ENCODE measurements at places on chromosomes 13 and 19. TPM values are rescaled to one million over a fixed set of nuclear protein-coding genes. Genes with fewer than 3 reads are reported as not detected.

Gene ZNF880
- 0.03 TPM for polyA plus RNA-seq

Gene KLK12
- not detected for polyA plus RNA-seq

Gene NXNL1
- polyA plus RNA-seq = not detected

Gene ZFR2
- 0.50 TPM for polyA plus RNA-seq

Gene CRLF1
- polyA plus RNA-seq = 337 TPM

All from HepG2 (cell line).